ENCODE measurements at places on chromosomes 6 and 20.

- no peak for DNase-seq
These were observed 27.7 kb downstream of the PTGIS start for GRCh38 chr20:49540232-49540620.

GRCh38 chr6:152295346-152295745 is 341.8 kb downstream of the SYNE1 start:
- DNase-seq = no peak

DNA sequence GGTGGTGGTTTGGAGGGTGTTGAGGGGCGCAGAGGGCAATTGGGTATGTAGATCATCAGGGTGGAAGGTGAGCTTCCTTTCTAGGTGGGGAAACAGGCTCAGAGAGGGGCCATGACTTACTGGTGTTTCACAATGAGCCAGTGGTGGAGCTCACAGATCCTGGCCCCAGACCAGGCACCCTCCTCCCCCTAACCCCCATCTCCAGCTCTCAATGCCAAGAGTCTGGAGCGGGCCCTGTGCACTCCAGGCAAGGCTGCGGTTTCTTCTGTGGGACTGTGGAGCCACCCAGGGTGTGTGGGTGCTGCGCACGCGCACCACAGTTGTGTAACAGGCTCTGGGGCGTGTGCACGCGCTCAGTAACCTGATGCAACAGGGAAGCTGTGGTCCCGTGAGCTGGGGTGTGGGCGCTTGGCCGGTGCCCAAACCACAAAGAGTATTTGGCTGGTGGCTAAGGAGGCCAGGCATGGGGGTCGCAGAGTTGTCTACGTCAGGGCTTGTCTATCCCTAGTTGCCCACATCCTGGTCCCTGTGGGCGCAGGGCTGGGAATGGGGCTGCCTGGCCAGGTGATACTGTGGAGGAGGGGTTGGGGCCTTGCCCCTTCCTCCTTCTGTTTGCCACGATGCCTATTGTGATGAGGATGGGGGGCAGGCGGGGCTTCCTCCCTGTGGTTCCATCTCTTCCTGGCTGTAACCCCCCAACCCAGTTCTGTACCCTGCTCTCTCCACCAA is 37.5 kb upstream of the MRPS18A start:
- peak; percentile 86 for DNase-seq

DNA sequence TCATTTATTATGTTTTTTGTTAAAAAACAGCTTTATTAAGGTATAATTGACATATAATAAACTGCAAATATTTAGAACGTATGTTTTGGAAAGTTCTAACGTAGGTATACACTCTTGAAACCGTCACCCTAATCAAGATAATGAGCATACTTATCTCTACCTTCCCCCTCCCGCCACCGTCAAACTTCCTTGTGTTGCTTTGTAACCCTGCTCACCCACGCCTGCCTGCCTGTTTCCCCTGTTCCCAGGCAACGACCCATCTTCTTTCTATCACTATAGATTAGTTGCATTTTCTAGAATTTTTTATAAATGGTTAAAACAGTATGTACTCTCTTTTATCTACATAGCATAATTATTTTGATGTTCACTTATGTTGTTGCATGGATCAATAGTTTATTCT is 33.5 kb upstream of the GCLC start:
- no peak for DNase-seq

DNA sequence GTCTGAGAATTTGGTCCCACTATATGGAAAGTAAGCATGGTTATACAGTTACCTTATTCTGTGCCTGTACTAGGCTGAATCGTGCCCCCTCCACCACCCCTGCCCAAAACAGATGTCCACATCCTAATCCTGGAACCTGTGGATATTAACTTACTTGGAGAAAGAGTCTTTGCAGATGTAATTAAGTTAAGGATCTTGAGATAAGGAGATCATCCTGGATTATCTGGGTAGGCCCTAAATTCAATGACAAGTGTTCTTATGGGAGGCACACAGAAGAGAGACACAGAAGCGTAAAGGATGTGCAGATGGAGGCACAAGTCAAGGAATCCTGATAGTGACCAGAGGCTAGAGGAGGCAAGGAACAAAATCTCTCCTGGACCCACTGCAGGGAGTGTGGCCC is 116.7 kb upstream of the MAN1A1 start:
- no peak for DNase-seq

Measured in stimulated activated effector memory CD8-positive, alpha-beta T cell treated with anti-CD3 and anti-CD28 coated beads, Interleukin-12 subunit alpha, Interleukin-12 subunit beta, amount 100 ng/mL, for 72 hours (primary cell).